ENCODE measurements at places on chromosomes 6 and 20.

- DNase-seq: no peak
Observed at GRCh38 chr20:48364688-48365421, 462.9 kb downstream of the PREX1 start.

DNA sequence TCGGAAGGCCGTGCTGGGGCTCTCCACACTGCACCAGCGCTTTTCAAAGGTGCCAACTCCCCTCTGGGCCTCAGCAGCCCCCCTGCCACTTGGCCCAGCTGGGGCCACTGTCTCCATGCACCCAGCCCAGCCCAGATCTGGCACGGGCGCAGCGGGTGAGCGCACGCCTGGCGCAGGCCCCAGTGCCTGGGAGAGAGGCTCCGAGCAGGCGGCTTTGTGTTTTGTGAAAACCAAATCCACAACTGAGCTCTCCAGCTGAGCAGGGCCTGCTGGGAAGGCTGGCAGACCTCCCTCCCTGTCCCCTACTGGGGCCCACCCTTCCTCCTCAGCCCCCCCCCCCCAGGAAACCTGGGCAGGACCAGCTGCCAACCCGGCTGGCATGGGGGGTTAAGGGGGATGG lies 17.0 kb downstream of the MDGA1 start:
- DNase-seq: no peak

GRCh38 chr20:63005862-63006539 lies 763 bp downstream of the BHLHE23 start:
- no peak for DNase-seq

DNA sequence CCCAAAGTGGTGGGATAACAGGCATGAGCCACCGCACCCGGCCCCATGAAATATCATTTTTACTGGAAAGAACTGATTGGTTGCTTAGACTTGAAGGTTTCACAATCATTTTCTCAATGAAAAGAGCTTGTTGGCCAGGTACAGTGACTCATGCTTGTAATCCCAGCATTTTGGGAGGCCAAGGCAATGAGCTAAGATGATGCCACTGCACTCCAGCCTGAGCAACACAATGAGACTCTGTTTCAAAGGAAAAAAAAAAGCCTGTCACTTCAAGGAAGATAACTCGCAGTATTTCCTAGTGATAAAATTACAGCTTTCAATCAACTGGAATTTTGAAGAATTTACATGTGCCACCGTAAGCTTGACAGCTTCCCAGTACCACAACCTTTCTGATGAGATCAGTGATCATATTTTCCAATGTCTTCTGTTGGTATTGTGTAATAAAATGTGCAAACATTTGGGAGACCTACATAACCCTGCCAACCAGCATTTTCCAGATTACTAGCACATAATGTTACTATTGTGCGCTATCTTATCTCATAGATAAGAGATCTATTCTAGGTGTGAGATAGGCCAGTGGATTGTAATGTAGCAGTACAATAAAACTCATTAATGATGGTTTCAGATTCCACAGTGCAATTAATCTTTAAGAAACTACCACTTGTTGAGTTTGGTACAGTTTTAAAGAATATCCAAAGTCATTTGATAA lies 7.2 kb downstream of the PNLDC1 start:
- no peak for DNase-seq

- no peak for DNase-seq
Observed at GRCh38 chr20:44745598-44746366, at the start of gene KCNK15. Gene KCNK15, plus strand, starts transcription at chr20:44745865. Its CDS starts 46 bp downstream, at chr20:44745911.

DNA sequence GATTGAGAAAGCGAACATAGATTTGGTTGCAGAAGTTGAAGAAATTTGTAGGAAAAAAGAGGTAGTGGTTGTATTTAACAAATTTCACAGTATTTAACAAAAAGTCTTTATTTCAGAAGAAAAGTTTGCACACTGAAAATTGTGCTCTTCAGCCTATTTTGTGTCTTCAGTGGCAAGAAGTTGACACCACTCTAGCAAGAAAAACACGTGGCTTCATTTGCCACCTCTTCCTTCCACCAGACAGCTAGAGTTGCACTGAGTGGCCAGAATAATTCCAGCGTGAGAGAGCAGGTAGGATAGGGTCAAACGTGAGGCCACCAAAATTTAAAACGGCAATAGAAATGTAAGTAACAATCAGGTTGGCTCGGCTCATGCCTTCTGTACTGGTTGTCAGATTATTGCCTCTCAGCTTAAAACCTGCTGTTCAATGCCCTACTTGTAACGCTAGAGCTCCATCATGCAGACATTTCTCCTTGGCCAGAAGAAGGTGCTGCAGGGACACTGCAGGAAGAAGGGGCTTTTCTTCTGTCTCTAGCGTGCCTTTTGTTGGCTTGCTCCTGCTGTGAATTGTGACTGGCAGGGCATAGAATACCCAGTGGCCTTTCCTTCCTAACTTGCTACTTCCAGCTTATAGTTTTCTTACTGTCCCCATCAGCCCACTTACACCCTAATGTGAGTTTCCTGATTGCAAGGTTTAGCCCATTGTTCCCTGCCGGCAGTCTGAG lies 12.1 kb downstream of the TRAPPC3L start:
- DNase-seq: no peak

- DNase-seq: no peak
Observed at GRCh38 chr6:19298421-19298820, 538.7 kb upstream of the ID4 start.

- DNase-seq: no peak
Observed at GRCh38 chr6:46013639-46014038, 2.0 kb downstream of the CLIC5 start.

- no peak for DNase-seq
Observed at GRCh38 chr20:34547844-34548613, 10.5 kb upstream of the MAP1LC3A start.

DNA sequence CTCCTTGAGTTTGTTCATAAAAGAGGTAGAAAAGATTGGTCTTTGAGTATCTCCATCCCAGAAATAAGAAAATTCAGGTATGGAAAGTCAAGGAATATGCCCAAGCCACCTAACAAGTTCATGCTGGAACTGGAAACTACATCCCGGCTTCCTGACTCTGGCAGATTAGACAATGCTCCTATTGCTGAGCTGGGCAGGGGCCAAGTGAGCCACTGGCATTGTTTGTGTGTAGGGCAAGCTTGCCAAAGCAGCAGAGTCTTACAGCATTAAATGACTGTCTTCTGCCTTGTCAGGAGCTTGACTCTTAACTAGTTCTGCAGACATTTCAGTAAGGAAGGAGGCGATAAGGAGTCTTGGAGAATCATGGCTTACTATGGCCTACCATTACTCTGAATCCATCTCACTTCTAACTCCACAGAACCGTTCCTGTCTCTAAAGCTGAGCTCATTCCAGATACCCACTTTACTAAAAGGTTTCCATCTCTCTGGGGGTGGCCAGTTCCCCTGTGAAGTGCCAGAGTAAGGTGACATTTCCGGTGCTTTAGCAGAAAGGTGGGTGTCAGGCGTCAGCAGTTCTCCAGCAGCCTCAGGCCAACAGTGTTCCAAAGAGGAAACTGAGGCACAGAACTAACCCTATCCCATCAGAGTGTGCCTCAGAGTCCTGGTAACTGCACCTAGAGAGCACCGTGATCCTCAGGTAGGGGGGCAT lies 30.1 kb downstream of the PRDM1 start:
- DNase-seq: no peak

DNA sequence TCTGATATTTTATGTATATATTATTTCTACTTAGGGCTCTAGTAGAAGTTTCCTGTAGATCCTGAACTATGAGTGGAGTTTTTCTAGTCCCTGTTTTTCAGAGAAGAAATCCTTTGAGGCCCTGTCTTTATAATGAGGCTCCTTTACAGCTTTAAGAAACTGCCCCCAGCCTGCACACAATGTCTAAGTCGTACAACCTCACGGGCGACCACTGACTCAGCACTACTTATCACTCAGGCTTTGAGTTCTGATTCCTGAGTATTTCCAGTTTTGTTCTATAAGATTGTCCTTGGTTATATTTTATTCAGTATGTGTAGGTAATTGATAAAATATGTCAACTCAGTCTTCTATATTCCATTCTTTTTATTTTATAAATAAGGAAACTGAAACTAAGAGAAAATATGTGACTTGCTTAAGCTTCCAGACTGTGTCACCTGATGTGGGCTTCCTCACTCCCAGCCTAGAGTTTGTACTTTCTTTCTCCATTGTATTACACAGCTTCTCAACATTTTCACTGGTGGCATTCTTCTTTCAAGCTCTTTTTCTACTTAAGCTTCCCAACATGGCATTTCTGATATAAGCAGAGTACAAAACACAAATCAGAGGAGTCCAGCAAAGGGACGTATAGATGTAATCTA lies 167.0 kb downstream of the TBX18 start:
- no peak for DNase-seq

DNA sequence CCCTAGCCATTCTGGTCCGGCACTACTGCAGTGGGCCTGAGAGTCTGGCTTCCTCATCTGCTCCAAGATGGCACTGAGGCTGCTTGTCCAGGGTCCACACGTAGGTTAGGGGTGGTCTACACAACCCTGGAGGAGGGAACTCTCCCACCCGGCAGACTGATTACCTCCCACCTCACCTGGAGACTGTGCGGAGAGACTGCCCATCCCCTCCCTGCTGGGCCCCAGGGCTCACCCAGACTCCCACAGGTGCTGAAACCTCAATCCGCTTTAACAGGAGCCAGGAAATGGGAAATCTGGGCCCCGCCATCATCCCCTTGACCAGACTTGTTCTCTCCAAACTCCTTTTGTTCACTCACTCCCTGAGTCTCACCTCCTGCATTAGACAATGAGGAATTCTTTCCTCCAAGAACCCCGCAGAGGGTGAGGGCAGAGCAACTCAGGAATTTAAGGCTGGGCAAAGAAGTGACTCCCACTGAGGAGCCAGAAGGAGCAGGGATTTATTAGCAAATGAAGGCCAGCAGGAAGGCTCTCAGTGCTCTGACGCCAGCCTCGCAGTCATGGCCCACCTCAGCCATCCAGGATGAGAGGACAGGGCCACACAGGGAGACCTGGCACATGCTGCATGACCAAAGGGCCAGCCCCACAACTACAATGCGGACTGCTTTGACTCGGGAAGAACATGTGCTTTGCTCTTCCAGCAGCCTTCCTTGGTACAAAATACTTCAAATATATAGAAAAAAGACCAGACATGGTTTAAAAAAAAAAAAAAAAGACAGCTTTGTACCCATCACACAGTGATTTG lies 53.0 kb downstream of the CDK5RAP1 start:
- no peak for DNase-seq

GRCh38 chr6:37555040-37555781 lies 55.5 kb upstream of the CCDC167 start:
- no peak for DNase-seq

GRCh38 chr20:909641-910040 lies 6.5 kb downstream of the ANGPT4 start:
- no peak for DNase-seq

GRCh38 chr6:163248051-163248450 lies 166.5 kb upstream of the QKI start:
- no peak for DNase-seq

- no peak for DNase-seq
Observed at GRCh38 chr20:45509091-45509490, 6.3 kb downstream of the SPINT3 start.

DNA sequence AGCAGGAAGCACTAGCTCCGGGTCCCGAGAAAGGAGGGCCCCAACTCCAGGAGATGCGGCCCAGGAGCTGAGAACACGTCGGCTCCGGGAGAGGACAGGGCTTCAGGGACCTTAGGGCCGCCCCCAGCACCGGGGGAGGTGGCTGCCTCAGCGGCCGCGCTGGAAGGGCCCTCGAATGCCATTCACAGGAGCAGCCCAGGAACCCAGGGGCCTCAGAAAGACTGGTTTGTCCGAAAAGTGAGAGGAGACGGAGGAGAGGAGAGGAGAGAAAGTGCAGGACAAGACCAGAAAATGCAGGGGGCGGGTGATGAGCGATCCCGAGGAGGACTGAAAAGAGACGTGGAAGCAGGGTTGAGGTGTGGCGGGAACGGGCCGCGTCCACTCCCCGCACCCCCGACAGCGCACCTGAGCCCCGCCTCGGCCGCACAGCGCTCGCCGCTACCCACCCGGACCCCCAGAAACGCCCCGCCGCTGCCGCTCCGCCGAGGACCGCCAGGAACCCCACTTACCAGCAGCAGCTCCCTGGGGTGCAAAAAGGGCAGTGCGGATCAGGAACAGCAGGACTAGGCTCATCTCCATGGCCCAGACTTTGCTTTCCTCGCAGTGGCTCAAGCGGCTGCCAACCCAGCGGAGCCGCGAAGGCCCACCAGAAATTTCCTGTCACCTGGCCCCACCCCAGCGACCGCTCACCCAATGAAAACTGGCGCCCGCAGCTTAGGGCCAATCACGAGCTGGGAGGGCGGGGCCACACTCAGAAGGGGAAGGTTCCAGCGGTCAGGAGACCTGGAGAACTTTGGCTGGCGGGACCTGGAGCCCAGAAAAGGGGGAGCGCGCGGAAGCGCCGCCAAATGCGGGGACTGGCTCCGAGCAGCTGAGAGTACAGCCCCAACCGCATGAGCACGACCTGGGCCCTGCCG lies 25.4 kb downstream of the HLA-F start:
- DNase-seq: peak; percentile 83

DNA sequence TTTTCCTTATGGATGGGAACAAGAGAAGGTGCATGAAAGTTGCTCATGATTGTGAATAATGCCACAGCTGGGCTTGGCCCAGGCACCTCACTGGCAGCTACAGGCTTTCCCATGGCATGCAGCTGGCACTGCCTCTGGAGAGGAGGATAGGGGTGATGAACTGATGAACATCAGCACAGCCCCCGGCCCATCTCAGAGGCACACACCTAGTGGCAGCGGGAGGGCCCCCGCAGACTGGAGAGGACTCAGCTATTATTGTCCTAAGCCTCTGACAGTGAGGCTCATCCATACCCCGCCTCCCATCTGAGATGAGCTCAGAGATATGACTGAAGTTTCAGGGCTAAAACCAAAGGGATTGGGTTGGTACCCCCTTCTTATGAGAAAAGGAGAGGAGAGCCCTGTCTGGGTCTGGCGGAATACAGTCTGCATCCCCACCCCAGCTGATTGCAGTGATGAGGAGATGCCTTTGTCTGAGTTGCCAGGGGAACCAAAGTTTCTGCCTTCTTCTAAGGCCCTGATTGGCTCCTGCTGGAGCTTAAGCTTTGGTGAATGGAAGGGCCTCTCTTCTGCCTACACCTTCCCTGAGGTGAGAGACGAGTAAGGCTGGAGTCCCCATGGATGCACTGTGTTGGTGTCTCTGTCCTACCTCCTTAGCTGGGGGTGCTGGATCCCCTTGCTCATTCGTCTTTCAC lies 27.6 kb upstream of the EPB41L1 start:
- no peak for DNase-seq

DNA sequence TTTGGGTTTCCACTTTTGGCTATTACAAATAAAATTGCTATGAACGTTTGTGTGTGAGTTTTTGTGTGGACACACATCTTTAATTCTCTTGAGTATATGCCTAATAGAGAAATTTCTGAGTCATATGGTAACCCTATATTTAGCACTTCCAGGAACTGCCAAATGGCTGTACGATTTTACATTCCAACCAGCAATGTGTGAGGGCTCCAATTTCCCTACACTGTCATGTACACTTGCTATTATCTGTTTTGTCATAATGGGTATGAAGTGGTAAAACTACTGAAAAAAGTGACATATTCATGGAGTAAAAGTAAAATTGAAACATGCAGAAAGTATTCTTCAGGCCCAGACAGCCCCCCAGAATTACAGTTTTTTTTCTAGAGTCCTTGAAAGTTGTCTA lies 59.6 kb upstream of the ESR1 start:
- no peak for DNase-seq

GRCh38 chr20:53557130-53557529 lies 36.5 kb downstream of the ZNF217 start:
- no peak for DNase-seq

- no peak for DNase-seq
Observed at GRCh38 chr20:57103146-57103800, 163.2 kb downstream of the BMP7 start.

GRCh38 chr20:46056970-46057855 lies 28.2 kb downstream of the SLC12A5 start:
- no peak for DNase-seq

Measured in thoracic aorta (tissue), 2 donors.